ENCODE measurements at places on chromosomes 1 and 21.

DNA sequence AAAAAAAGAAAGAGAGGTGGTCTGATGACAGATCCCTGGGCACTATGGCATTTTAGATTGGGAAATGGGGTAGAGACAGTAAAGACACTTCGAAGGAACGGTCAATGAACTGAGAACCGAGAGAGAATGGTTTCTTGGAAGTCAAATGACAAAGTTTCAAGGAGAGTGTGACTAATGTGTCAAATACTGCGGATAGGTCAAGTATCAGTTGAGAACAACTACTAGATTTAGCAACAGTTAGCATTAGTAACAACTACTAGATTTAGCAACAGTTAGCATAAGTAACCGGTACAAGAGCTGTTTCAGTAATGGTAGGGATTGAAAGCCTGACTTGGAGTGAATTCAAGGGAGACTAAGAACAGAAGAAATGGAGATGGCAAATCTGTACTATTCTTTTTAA, 35.0 kb downstream of the UROD start:
- DNase-seq = no peak

DNA sequence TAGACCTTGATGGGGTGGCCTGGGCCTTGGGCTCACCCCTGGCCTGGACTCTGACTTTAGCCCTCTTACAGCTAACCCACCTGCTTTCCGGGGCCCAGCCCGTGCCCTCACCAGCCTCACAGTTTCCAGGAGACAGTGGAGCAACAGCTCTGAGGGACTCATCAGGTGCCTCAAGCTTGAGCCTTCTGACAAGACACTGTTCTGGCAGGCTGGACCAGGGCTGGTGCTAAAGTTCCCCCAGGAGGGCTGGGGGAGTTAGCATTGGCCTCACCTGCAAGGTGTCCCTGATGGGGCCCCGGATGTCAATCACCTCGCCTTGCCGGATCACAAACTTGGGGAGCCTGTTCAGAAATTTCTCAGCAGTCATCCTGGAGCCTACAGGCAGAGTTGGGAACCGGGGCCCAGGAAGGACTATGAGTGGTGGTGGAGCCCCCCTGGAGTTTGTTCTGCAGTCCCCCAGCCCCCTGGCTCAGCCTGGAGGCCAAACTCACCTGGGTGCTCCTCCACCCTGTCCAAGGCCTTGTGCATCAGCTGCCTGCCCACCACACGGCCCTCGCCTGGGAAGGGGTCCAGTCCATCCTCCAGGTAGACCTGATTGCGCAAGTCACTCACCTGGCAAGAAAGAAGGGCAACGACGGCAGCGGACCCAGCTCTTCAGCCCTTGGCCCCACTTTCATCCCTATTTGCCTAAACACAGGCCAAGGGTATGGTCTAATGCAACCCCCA, 4.1 kb downstream of the SH3BGRL3 start:
- no peak for DNase-seq

DNA sequence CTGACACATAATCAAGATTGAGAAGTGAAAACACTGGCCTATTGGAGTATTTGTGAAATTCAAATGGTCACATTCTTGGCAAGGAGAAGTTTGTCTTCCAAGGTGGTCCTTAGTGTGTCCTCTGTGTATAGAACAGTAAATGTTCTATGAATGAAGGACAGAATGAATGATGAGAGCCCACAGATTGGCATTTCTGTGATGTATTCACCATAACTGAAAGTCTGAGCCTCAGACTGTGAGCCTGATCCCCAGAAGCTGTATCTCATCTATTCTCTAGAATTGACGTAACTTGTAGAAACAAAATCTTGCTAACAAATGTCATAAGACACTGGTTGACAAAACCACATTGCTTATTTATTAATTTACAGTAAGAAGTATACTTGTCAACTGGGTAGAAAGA, 111.5 kb upstream of the ETV3 start:
- DNase-seq = no peak

DNA sequence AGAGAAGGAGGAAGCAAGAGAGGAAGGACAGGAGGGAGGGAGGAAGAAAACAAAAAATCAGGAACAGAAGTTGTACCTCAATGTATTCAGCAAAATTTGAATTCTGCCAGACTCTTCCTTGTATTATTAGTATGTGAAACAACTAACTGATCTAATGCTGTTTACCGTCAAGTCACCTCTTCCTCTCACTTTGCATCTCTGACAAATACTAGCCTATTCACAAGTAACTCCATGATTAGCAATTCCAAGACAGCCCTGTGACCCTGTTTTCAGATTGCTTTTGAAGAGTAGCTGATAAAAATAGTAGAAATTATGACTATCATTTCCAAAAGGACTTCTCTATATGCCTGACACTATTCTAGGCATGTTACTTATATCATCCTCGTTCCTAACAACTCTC, 445.4 kb downstream of the NEGR1 start:
- DNase-seq = no peak

- no peak for DNase-seq
These were observed 7.6 kb downstream of the ARHGEF10L start for GRCh38 chr1:17546946-17547670.

- no peak for DNase-seq
These were observed 141.0 kb downstream of the SDCCAG8 start for GRCh38 chr1:243396876-243397275.

GRCh38 chr1:150888727-150889126, 1.8 kb downstream of the CTXND2 start:
- DNase-seq = no peak

GRCh38 chr1:115865704-115866380, 24.9 kb upstream of the NHLH2 start:
- DNase-seq = no peak

DNA sequence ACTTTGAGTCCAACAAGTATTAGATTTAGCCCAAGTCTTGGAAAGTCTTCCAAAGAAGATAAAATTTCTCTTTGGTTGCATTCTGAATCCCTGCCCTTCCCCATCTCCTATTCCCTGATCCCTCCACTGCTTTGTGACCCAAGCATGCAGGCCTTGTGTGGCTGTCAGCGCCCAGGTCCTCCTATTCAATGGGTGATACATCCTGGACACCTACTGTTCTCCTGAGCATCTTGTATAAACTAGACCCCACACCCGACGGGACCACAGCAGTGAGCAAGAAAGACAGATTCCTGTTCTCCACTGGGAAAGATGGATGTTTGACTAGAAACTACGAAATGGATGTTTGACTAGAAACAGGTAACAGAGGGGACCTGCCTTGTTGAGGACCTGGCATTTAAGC, 136.6 kb downstream of the KIF26B start:
- no peak for DNase-seq

DNA sequence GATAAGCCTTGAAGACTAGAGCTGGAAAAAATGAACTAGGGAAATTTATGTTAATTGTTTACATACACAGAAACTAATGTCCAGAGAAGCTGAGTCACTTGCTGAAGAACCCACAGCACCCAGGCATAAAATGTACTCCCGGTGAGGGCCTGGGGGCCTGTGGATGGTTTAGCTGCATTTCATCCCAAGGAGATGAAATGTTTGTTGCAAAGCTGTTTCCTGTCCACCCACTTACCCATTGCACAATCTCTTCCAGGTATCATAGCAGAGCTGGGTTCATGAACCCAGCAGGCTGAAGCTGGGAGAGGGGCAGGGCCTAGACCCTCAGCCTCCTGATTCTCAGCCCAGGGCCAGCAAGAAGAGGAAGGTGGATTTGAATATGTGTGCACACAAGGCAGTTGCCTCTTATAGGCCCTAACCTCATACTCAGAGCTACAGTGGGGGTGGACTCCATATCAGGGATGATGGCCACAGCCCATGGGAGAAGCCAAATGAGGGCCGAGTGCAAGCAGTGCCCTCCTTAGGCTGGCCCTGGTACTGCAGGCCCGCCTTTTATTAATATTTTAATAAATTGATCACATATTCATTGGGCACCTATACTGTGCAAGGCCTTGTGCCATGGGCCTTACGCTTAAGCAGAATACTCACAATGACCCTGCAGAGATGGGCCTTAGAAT, 110.8 kb downstream of the LACTBL1 start:
- no peak for DNase-seq

DNA sequence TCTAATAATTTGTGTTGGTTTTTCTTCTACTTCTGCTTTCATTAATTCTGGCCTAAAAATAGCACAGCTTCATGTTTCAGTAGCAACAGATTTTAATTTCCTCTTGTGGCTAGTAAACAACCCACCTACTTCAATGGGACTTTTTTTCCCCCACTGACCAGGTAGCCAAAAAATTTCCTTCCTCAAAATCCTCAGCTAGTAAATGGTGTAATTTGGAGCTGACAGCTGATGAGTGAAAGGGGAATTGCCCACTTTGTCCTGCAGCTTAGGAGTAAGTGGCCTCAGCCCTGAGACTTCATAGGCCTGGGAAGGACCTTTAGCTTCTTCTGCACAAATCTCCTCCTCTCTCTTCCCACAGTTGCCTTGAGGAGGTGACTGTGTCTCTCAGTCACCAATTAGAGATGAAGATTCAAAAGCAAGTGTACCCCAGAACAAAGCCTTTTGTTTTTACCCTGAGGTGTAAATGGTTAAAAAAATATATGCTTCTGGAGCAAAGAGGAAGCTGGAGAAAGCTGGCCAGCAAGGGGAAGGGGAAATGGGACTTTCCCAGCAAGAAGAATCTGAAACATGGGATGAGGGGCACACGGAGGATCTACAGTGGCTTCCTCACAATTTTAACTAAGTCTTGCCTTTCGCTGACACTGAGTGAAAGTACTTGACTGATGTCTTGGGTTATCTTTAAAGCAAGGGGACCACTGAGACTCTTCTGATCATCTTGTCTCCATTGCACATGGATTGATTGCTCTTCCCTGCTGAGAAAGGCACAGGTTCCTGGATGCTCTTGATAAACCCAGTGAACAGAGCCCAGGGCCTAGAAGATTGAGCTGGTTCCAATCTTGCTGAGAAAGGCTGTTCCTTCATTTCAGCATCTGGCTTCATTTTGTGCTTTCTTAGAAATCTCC, 35.8 kb upstream of the VCAM1 start:
- no peak for DNase-seq

GRCh38 chr1:156119503-156120209, 5.1 kb downstream of the LMNA start:
- no peak for DNase-seq

GRCh38 chr1:170214117-170215032, 68.6 kb downstream of the NTMT2 start:
- no peak for DNase-seq

GRCh38 chr1:100750005-100750885, 30.7 kb downstream of the VCAM1 start:
- no peak for DNase-seq

DNA sequence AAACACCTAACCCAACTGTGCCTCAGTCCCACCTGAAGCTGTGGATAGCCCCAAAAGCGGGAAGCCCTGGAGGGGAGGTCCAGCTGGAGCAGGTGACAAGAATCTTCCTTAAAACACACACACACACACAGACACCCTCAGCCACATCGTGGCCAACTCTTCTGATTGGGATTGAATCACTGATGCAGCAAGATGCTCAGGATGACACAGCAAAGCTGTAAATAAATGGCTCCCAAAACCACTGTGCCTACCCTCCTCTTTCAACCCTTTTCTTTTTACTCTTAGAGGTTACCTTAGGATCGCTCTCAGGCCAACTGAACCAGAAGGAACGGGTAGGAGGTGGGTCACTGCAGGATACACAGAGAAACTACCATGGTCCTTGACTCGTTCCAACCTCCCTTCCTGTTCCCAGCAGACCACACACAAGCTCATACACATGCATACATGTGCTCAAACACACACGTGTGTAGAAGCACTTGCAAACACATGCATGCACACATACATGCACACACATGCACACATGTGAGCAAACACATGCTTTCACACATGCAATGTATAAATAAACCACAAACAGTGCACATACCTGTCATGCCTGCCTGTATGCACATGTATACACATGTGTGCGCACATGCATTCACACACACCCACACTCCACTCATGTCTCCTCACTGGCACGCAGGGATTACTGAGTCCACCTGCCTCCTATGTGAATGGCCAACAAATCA, 14.4 kb downstream of the CAPN9 start:
- no peak for DNase-seq

GRCh38 chr1:40451238-40451585, 936 bp downstream of the ZFP69B start:
- DNase-seq = no peak

GRCh38 chr1:226761322-226761721, 22.2 kb upstream of the ITPKB start:
- DNase-seq = no peak

DNA sequence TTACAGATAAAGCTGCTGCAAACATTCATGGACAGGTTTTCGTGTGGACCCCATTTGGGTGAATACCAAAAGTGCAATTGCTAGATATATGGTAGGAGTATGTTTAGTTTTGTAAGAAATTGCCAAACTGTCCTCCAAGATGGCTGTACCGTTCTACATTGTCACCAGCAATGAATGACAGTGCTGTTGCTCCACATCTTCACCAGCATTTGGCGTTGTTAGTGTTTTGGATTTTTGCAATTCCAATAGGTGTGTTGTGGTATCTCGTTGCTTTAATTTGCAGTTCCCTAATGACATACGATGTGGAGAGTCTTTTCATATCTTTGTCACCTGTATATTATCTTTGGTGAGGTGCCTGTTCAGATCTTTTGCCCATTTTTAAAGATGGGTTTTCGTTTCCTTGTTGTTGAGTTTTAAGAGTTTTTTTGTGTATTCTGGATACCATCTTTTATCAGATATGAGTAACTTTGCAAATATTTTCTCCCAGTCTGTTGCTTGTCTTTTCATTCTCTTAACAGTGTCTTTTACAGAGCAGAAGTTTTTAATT, 12.1 kb downstream of the CATSPERE start:
- no peak for DNase-seq

- no peak for DNase-seq
These were observed 57.2 kb downstream of the TGFBR3 start for GRCh38 chr1:91828583-91829281.

DNA sequence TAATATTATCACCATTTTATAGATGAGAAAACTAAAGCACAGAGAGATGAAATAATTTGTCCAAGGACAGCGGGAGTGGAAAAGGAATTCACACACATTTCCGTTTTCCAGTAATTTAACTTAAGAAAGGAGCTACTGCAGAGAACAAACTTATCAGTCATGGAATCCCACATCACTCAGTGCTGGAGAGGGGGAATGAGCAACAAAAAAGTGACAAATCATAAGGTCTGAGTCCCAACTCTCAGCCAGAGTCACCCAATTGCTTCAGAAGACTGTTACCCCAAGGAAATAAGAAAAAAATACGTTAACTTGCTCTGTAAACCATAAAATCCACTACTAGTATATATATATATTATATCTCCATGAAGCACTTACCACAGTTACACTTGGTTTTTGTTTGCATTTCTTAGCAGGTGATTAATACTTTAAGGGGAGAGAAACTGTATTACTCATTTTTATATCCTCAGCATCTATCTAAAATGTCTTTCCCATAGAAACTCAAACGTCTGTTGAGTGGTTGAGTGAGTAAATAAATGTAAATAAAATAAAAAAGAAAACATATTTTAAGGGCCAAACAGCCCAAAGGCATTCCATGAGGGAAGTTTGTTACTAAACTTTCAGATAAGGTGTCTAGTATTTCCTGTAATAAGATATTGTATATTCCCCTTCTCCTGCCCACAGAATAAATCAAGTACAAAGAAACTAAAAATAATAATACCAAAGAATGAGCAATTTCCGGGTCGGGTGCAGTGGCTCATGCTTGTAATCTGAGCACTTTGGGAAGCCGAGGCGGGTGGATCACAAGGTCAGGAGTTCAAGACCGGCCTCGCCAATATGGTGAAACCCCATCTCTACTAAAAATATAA, 76.8 kb downstream of the SLC45A1 start:
- no peak for DNase-seq

GRCh38 chr1:198530953-198531352, 9.5 kb downstream of the ATP6V1G3 start:
- DNase-seq = no peak

Data from stimulated activated CD8-positive, alpha-beta memory T cell treated with anti-CD3 and anti-CD28 coated beads, Interleukin-7, amount 100 ng/mL, for 24 hours (primary cell).